NCI-H1417 treated with DMSO at 0.1 percent for 48 hours (cell line): ENCODE measurements at places on chromosomes 13 and 19.

DNA sequence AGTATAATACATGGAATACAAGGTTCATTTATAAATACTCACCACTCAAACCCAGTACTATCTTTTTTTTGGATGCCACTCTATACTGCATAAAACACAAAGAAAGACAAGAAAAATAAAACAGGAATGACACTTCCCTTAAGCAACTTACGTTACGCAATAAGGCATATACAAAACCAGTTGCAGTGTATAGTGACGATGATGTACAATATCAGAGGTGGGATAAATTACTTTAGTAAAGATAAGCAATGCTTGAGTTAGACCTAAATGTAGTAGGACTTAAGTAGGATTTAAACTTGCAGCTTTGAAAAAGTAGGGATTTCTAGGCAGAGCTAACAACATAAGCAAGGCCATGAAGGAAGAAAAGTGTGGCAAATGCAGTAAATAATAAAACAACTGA lies 374.9 kb downstream of the SPRY2 start:
- DNase-seq, result no peak

DNA sequence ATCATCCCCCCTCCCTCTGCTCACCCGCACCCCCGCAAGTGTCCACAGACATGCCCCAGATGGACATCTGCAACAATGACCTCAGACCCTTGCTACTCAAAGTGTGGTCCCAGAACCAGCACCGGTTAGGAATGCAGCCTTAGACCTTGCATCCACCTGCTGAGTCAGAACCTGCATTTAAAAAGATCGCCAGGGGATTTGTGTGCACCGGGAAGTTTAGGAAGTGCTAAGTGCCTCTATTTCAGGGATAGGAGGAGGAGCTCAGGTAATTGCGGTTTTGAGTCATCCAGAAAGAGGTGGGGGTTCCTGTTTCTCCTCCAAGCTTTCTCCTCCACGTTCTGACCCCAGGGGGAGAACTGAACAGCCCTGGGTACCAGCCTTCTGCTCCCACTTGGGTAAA lies 46.2 kb downstream of the CACNA1A start:
- DNase-seq, result no peak

GRCh38 chr13:103883164-103883563 lies 816.9 kb upstream of the SLC10A2 start:
- peak; percentile 68 for DNase-seq

DNA sequence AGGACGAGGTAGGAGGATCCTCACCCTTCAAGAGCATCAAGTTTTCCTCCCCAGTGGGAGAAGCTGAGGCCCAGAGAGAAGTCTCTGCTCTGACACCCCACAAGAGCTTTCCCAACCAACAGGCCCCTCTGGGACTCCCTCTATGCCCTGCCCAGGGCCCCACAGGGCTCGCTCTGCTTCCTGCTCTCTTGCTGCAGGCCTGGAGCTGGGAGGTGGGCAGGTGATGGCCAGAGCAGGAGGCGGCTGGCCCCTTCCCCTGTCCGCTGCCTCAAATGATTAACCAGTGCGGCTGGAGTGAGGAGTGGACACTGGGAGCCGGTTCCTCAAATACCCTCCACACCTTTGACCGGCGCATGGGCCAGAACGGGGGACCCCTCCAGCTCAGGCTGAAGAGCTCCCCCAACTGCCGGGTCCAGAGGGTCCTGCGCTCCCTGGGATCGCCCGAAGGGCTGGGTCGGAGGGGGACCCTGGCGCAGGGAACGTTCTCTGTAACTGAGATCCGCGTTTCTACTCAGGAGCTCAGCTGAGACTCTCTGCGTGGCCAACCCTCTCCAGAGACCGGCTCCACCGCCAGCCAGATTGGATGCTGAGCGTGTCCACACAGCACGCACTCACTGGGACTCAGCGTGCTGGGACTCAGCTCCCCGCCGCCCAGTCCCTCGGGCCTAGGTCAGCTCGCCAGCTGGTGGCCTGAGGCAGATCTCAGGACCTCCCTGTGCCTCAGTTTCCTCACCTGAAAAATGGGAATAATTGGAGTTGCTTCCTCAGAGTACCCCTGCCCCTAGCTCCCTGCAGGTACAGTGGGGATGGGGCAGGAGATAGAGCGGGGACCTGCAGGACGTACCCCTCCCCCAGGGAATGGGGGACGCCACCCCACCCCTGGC lies 6.7 kb upstream of the ONECUT3 start:
- no peak for DNase-seq

GRCh38 chr19:11373166-11373884 lies 1.1 kb upstream of the SWSAP1 start:
- DNase-seq, result peak; percentile 84

- no peak for DNase-seq
Measured at GRCh38 chr13:111862836-111863815, 203.8 kb upstream of the SOX1 start.

- no peak for DNase-seq
Measured at GRCh38 chr13:59754411-59754810, 409.3 kb downstream of the DIAPH3 start.

DNA sequence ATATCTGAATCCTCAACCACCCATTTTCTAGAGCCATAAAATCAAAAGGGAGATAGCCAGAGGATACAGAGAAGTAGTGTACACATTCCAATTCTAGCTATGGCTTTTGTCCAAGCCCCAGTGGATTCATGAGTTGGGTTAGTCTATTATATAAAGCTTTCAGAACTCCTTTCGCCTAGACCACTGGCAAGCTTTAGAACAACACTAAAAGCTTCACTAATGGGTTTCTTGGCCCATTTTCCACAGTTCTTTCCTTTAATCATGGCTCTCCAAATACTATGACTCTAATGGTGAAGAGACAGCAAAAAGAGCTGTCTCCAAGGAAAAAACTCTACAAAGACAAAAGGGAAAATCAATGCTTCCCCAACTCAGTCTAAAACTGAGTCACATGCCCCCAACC lies 48.2 kb upstream of the SLITRK5 start:
- DNase-seq, result no peak

- DNase-seq, result peak; percentile 9
Measured at GRCh38 chr19:19366434-19367396, 38.8 kb upstream of the GATAD2A start.

GRCh38 chr13:57044910-57045309 lies 95.8 kb upstream of the PRR20A start:
- no peak for DNase-seq

DNA sequence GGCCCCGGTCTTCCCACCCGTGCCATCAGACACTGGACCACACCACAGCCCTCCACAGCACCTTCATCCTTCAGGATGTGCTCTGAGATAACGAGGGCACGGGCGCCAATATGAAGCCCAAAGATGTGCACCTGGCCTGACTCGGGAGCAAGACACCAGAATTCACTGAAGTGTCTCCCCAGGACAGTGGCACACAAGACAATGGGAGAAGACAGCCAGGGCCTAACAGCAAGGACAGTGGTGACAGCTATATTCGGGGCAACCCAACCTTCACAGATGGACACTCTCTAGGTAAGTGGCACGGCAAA lies 7.2 kb downstream of the DDX39A start:
- DNase-seq, result no peak

GRCh38 chr13:36548129-36548528 lies 115.8 kb downstream of the CCNA1 start:
- no peak for DNase-seq

DNA sequence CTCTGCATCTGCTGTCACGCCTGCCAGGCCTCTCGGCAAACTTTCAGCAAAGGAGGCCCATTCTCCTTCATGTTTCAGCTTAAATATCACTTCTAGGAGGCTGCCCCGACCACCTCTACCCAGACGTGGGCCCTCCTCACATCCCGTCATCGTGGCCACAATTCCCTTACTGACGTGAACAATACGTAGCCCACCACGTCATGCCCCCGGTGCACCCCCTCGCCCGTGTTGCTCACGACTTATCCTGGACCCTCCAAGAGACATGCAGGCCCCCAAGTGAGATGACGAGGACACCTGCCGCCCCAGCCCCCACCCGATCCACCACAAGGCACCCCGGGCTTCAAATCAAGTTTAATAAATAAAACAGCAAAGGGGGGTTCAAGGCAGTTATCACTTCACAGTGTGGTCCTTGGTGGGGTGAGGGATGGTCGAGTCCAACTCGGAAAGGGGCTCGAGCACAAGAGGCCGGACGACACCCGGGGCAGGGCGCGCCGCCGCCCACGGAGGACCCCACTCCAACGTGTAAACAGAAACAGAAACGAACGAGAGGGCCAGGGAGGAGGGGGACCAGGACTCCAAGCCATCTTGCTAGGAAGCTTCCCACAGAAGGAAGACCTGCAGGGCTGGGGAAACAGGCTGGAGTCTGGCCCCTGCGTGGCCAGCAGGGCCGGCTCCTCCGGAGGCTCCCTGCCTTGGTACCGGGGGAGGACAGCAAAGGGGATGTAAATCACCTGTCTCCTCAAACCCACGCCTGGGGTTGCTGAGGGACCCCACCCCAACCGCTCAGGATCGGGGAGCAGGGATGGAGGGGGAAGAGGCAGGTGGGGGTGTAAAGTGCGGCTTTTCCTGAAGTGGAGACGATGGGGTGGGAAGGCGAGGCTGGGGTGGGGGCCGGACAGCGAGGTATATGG lies 14.3 kb upstream of the PLPP2 start:
- DNase-seq, result no peak

- DNase-seq, result no peak
Measured at GRCh38 chr13:18996627-18997051, 185.0 kb downstream of the TUBA3C start.

DNA sequence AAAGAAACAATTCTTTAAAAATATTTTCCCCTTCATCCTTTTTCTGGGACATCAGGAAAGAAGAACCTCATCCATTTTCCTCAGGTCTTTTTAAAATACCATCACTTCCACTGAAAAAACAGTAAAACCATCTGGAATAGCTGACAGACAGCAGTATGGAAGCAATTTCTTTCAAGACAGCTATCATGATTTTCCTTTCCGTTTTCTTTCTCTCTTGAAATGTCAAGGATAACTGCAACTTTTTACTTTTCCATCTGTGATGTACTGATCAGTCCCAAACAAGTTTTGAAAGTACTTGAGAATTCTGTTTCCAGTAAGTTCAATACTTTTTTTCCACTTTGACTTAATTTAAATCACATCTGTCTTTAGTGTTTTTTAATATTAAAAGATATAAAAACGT lies 211.2 kb downstream of the LHFPL6 start:
- DNase-seq, result no peak

DNA sequence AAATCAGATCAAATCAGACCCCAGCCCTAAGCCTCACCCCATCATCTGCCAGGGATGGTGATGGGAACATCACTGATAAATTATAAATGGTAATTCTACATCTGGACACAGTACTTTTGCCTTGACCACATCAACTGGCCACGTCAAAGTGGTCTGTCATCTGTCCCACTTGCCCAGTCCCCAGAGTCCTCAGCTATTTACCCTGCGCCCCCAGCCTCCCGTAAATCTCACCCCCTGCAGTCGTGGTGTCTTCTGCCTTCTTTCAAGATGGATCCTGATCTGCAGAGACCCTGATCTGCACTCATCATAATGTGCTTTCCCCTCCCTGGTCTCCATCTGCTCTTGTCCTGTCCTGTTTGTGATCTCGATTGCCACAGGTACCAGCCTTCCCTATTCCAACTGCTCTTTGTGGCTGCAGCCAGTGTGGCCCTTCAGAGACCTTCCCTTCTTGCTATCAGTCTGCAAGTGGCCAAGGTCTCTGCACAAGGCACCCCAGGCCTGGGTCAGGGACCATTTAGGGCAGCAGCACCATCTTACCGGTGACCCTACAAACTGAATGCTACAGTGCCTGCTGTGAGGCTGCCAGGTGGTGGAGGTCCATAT lies 26.7 kb upstream of the POP4 start:
- no peak for DNase-seq

GRCh38 chr19:1938071-1938470 lies 2.9 kb upstream of the CSNK1G2 start:
- DNase-seq, result no peak

- DNase-seq, result no peak
Measured at GRCh38 chr19:10995926-10996600, 35.2 kb downstream of the SMARCA4 start.

DNA sequence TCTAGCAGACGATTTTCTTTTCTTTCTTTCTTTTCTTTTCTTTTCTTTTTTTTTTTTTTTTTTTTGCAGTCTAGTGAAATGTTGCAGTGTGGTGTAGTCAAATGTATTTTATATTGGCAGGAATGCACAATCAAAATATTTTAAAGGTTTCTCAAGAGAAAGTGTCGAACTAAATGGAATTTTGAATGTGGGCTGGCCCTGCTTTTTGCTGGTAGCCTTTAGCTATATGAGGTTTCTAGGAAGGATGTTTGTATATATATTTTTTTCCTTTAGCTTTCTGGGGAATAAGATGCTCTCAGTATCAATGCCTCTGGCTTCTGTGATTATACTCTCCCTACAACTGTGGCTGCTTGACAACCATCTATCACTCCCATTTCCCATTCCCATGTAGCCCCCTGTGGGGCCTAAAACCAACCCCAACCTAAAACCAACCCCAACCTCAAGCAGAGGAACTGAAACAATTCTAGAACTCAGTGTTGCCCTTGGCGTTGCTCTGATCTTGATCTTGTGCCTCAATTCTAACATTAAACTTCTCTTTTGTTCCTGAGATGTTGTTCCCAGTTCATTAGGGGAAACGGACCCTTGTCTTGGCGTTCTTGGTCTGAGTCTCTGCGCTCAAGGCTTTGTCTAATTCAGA lies 27.1 kb downstream of the CYSLTR2 start:
- no peak for DNase-seq

- no peak for DNase-seq
Measured at GRCh38 chr19:7678971-7679751, 1.5 kb upstream of the TRAPPC5 start.

DNA sequence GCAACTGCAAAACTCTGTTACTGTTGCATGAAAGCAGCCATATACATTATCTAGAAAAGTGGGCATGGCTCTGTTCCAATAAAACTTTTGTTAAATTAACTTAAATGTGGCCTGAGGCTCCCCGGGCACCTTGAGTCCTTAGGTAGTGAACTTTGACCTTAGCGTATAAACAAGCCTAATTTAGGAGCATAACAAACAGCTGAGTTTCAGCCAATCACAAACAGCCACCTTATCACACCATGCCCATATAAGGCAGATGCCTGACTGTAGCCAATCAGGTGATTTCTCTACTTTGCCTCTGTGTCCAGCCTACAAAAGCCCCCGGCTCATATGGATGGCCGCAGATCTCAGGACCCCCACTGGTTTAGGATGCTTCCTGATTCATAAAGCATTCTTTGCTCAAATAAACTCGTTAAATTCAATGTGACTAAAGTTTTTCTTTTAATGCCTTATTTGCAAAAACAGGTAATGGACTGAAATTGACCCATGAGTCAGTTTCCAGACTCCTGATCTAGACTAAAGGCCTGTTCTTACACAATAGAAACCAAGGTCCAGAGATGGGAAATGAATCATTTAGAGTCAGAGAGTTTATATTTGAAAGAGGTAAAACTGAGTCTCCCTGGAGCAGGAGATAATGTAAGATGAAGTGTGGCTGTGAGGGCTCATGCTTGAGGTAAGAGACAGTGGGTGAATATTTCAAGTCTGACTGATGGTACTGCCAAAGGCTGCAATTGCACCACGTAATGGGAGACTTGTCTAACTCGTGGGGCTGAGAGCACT lies 130.2 kb downstream of the FGF9 start:
- DNase-seq, result no peak

GRCh38 chr13:48875047-48875446 lies 100.7 kb upstream of the FNDC3A start:
- no peak for DNase-seq

- no peak for DNase-seq
Measured at GRCh38 chr13:110073982-110074381, 233.0 kb downstream of the COL4A1 start.
